ENCODE measurements at places on chromosomes 2 and 18.

GRCh38 chr2:235841863-235842262 lies 326.3 kb downstream of the GBX2 start:
- no peak for DNase-seq

DNA sequence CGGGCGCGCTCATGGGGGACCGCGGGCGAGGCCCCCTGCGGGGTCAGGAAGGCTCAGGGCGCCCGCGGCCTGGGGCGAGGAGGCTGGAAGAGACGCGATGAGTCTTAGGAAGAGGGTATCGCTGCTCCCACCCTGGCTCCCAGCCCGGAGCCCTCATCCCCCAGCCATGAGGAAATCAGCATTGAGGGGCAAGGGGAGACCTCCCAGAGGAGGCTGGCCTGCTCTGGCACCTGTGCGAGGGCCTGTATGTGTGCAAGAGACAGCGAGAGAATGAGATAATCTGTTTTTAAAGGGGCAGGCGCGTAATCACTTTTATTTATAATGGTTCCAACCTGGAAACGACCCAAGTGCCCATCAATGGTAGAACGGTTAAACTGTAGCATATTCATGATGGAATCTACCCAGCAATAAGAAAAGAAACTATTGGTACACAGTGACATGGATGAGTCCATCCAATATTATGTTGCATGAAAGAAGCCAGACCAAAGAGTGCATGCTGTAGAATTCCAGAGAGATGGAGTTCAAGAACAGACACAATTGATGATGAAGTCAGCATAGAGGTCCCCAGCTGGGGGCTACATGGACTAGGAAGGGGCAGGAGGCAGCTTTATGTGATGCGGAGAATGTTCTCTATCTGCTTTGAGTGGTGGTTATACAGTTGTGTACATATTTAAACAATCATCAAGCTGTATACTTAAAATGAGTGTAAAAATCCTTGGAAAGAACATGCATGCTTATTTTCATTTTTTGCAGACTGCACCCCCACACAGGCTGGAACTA lies 14.4 kb downstream of the FBXO41 start:
- DNase-seq: no peak

- DNase-seq: no peak
Observed at GRCh38 chr2:15860760-15861159, 79.6 kb upstream of the MYCN start.

DNA sequence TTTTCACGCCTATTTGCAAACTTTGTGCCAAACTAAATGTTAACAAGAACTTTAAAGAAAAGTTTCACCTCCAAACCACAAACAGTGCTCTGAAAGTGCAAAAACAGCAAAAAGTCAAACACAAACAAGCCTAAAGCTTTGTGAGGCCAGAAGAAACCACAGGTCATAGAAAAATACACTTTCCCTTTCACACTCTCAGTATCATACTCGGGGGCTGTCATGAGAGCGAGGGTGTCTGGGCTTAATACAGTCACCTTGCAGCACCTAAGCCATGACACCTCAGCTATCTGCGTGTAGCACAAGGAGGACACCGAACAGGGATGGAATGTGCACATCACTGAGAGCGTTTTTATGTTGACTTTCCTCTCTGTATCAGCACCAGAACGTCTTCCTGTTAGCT lies 26.6 kb upstream of the SEH1L start:
- no peak for DNase-seq

GRCh38 chr2:64018701-64019082 lies 536 bp downstream of the VPS54 start:
- peak; percentile 62 for DNase-seq

- no peak for DNase-seq
Observed at GRCh38 chr2:127678991-127679390, 3.7 kb upstream of the LIMS2 start.

DNA sequence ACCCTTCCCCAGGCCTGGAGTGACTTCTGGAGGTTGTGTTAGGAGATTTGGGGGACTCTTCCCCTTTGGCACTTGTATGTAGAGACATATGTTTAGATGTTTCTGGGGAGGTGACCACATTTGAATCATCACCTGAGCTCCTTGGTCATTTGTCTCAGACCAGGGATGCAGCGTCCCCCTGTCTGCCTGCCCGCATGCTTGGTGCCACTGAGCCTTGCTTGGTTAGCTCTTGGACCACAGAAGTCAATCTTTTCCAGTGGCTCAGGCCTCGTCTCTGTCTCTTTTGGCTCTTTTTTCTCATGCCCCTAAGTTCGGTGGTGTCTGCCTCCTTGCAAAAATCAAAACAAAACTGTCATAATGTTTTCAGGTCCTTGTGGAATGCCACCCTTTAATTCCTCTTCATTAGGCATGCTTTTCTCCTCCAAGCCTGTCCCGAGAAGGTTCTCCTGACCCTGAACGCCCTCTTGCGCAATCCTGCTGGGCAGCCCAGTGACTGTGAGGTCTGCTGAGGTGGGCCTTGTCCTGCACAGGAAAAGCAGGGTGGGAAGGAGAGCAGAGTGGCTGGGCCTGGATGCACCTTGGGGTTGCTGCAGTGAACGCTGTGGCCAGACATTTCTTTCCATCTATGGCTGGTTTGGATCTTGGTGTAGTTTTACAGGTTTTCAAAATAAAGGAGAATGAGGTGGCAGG lies 24.9 kb downstream of the GLI2 start:
- DNase-seq: no peak

GRCh38 chr2:122960759-122961641 lies 1064.1 kb upstream of the CNTNAP5 start:
- no peak for DNase-seq

DNA sequence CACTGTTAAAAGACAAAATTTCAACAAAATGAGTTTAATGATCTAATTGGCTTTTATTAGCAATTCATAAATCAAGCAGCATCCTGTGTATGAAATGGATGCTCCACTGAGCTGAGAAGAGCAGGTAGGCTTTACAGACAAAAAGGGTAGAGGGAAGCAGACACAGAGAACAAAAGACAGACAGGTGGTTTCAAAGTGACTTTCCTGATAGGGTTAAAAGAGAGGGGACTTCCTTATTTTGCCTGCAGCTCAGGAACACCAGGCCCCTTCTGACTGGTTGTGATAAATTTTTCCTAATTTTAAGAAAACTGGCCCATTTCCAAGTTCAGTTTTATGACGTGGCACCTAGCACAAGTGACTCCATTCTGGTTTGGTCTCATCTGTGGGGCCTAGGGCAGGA lies 11.9 kb downstream of the TEX51 start:
- DNase-seq: no peak

DNA sequence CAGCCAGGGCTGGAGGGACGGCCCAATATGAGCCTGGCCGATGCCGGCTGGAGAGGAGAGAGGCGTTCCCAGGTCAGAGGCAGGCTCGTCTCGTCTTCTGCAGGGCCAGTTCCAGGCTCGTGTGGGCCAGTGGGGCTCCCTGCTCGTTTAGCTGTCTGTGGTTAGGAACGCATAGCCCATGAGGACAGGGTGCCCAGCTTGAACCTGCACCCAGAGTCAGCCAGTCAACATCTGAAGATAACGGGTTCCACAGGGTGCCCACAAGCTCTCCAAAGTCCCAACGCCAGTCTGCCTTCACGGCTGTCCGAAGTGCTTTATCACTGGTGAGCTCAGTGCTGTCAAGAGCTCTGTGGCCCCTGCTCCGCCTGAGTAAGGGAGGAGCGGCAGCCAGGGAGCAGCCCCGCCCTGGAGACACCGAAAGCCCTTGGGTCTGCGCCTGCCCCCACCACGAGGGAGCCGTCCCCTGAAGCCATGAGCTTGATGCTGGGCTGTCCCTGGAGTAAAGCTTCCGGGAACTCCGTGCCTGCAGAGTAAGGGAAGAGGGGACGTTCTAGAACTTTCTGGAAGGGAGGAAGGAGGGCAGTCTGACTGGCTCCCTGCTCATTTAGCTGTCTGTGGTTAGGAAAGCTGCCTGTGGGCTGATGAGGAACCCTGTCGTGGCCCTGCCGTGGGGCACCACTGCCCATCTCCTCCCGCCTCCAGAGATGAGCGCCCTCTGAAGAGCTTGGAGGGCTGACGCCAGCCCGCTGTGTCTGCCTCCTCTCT lies 2.7 kb upstream of the HSBP1L1 start:
- no peak for DNase-seq

DNA sequence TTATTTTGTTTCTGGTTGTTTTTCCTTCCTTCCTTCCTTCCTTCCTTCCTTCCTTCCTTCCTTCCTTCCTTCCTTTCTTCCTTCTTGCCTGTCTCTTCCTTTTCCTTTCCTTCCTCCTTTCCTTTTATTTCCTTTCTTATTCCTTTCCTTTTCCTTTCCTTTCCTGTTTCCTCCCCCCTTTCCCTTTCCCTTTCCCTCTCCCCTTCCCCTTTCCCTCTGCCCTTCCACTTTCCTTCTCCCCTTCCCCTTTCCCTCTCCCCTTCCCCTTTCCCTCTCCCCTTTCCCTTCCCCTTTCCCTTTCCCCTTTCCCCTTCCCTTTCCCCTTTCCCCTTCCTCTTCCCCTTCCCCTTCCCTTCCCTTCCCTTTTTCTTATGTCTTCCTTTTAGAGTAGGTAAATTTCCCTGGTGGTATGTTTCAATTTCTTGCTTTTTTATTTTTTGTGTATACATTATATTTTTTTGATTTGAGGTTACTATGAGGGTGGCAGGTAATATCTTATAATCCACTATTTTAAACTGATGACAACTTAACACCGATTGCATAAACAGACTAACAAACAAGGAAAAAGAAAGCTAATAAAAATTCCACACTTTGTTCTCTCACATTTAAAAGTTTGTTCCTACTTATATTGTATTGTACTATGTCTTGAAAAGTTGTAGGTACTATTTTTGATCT lies 311.0 kb upstream of the FSHR start:
- DNase-seq: no peak

- DNase-seq: no peak
Observed at GRCh38 chr18:57837917-57838548, 34.9 kb upstream of the ATP8B1 start.

DNA sequence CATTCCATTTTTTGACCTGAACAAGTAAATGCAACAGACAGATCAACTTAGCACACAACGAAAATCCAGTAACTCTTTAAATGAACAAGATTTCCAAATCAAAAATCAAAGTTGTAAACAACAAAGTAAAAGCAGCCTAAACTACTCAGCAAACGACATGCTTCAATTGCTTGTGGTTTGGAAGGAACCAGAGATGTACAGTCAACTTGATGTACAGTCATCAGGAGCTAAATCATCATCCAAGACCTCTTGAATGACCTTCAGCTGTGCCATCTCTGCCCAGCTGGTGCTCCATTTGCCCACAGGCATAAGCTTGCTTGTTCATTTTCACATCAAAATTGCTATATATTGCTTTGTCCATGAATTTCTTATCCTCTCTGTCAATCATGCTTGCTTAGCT lies 109.8 kb downstream of the UPP2 start:
- DNase-seq: no peak

- DNase-seq: no peak
Observed at GRCh38 chr2:122856696-122857095, 1101.2 kb downstream of the TSN start.

- DNase-seq: no peak
Observed at GRCh38 chr18:44715245-44715644, 34.6 kb downstream of the SETBP1 start.

- DNase-seq: no peak
Observed at GRCh38 chr2:187129868-187130267, 280.9 kb upstream of the ZSWIM2 start.

DNA sequence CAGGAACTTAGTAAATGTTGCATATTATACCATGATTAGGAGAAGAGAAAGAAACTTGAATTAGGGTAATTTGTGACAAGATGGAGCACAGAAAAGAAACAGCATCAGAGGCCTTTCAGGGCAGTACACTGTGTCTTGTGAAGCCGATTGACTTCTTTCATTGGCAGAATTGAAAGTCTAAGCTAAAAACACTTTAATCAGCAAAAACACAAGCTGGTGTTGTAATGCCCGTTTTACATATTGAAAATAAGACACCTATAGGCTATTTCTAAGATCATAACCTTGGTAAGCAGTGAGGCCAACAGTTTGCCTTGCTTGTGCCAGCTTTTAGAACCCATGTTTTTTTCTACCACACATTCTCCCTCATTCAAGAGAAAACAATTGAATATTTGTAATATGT lies 1378.1 kb upstream of the NXPH2 start:
- no peak for DNase-seq

DNA sequence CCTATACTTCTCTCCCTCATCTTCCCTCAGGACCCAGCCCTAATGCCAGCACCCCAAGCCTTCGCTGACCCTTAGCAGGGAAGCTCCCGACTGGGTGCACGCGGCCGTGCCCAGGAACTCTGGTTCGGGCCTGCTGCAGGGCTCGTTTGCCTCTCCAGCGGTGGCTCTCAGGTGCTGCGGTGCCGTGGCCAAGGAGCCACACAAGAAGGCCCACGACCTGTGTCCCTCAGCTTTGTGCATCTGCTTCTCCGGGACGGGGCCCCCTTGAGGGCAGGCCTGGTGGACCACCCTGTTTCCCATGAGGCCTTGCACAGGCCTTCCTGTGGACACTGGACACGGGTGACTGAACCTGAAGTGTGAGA lies 17.7 kb downstream of the BOK start:
- DNase-seq: no peak

DNA sequence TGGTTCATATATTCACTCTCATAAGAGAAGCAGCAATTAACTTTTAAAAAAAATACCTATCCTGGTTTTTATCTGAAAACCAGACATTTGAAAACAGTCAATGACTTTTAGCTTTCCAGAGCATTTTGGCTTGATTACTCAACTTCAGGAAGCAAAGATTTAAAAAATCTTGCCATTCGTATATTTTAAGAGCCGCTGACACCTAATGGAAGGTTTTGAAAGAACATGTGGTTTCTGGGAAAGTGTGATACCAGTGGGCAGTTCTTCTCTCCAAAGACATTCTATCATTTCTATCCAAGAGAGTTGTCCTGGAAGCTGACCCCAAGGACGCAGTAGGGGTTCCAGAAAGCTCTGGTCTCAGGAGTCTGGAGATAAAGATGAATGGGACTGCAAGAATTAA lies 234.7 kb downstream of the TTC32 start:
- no peak for DNase-seq

GRCh38 chr18:6886797-6887330 lies 157.3 kb downstream of the ARHGAP28 start:
- DNase-seq: no peak

GRCh38 chr2:43060390-43061016 lies 165.9 kb downstream of the ZFP36L2 start:
- no peak for DNase-seq

GRCh38 chr18:24013051-24013450 lies 1.5 kb upstream of the TTC39C start:
- no peak for DNase-seq

GRCh38 chr2:174577967-174578589 lies 19.5 kb downstream of the WIPF1 start:
- DNase-seq: no peak

DNA sequence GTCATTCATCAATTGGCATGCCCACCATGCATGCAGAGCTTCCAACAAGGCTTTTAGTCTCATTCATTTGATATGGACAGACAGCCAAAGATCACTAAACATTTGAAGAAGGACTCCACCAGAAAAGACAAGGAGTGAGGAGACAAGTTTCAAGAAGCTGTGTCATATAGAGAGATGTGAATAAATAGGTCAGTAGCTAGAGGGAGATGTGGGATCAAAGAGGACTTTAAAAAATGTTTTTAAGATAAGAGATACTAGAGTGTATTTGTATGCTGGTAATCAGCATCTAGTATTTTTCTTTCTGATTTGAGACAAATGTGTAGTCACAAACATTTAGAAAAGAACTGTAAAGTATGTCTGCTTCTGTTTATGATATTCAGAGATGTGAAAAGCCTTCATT lies 48.5 kb downstream of the ANTXR1 start:
- DNase-seq: no peak

GRCh38 chr2:240567872-240568677 lies at the start of gene RNPEPL1:
Gene RNPEPL1 (plus strand): TSS chr2:240568484. CDS start chr2:240568587, 103 bp downstream.
- DNase-seq: peak; percentile 34

All from WERI-Rb-1 (cell line).